Endothelial cell of umbilical vein (primary cell): ENCODE measurements at places on chromosomes 3 and 15. TPM values are rescaled to one million over a fixed set of nuclear protein-coding genes. Genes with fewer than 3 reads are reported as not detected.

- DNase-seq: no peak
Observed at GRCh38 chr15:28873585-28874190, 12.1 kb upstream of the APBA2 start.

- no peak for DNase-seq
Observed at GRCh38 chr15:101578443-101578894, 73.7 kb downstream of the TM2D3 start.

The PLA2G4E gene
- not detected in 2 replicates for total RNA-seq

The PRSS50 gene
- total RNA-seq: not detected in 2 replicates

The AP4E1 gene
- 9.8 and 10.1 TPM in 2 replicates for total RNA-seq
